ENCODE measurements at places on chromosomes 3 and 15.

DNA sequence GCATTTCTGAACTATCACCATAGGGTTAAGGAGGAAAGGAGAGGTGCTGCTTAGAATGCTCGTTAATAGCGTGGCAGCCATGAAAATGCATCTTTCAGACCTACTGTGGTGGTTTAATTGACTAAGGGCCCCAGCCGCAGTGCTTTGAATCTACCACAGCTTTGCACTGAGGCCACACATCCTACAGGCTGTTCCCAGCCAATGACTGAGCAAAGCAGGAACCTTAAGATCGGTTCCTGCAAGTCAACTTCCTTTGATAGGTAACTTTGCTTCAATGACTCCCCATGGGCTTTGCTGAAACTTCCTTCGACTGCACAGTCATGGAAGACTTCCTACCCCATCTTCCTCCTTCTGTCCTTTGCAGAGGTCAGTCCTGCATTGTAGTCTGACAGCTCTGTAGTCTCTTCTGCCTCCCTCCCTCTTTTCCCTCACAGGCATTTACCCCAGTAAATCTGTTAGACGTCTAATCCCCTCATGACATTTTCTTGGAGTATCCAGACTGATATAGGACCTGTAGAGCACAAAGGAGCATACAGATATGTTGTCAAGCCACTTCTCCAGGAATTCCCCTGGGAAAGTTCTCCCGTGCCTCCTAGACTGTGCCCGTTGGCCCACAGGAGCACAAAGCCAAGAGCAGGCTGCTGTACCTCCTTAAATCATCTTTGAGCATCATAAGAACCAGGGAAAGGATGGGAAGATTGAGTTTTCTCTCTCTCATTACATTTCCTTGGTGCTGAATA, 2.6 kb upstream of the BCL2A1 start:
- no peak for DNase-seq

- DNase-seq = no peak
These were observed 26.5 kb downstream of the IGSF10 start for GRCh38 chr3:151434151-151434890.

DNA sequence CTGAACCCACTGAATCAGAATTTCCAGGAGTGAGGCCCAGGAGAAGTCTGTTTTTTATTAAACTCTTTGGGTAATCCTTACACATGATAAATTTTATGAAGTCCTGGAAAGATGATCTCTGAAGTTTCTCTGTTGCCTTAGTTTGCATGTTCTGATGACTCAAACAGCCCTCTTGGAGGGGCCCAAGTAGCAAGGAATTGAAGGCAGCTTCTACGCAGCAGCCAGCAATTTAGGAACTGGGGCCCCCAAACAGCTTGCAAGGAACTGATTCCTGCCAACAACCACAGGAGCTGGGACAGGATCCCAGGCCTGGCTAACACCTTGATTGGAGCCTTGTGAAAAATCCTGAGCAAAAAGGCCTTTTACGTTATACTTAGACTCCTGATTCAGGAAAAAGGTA, 5.4 kb upstream of the ACP3 start:
- no peak for DNase-seq

DNA sequence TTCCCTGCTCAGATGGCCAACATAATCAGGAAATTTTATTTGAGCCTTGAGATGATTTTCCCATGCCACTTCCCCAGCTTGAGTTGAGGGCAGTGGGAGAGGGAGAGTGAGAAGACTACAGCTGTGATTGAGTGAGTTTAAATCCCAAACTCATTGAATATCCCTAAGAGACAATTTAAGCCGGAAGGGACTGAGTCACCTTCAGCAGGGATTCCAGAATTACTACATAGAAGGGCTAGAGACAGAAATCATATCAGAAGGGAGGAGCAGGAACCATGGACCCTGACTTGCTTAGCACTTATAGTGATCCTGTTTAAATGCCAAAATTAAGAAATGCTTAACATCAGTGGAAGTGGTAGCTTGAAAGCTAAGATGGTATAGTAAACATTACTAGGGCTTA, 312.2 kb upstream of the SLCO3A1 start:
- DNase-seq = no peak

DNA sequence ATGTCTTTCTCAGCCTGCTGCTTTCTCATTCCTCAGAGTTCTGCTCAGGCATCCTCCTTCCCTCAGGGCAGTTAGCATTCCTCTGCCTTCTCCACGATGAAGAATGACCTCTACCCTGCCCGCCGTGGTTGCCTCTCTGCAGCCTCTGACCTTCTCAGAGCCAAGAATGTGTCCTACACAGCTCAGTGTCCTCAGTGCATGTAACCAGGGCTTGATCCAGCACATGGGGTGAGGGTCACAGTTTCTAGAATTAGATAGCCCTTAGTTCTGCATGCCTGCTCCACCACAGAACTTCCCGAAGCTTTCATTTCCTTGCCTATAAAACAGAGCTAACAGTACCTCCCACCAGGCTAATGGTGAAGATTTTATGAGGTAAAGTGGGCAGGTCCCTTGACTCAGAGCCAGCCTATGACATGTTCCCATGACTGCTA, 182.1 kb downstream of the CLSTN2 start:
- DNase-seq = no peak

DNA sequence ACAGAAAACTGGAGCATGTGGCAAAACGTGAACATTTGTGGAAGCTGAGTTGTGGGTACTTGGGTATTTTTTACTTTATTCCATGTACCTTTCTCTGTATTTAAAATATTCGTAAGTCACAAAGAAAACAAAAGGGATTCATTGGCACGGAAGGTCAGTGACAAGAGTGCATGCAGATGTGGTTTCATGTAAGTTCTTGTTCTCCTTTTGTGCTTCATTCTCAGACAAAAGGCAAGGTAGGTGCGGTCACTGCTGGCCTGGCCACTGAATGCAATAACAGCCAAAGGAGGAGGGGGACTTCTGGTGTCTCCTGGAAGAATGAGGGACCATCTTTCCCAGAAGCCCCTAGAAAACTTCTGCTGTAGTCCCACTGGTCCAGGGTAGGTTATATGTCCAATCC, 200.0 kb upstream of the TOPAZ1 start:
- DNase-seq = no peak
